ENCODE measurements at places on chromosomes 6 and 20.

DNA sequence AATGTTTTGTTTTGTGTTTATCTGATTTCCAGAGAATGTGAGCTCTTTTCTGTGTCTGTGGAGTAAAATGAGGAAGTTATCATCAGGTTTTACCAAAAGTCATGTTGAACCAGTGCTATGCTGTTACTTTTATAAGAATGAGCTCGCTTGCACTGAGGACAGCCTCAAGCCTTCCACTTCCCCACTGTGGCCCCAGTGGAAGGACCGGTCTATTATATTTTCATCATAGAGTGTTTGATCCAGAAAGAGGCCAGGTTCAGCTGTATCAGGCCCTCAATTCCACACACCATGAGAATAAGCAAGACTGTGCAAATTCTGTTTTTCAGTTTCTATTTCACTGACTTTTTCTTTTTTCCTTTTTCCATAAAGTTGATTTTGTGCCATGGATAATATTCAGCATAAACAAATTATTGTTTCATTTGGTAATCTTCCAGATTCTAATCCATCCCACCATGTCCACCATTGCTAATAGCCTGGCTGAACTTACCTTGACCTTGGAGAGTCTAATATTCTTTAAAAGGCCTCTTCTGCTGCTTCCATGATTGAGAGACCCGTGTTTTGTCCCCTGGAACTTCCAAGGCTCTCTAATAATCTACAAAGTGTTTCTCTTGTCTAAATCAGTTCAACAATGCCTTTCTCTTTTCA is 286.2 kb downstream of the THBS2 start:
- DNase-seq, result no peak

DNA sequence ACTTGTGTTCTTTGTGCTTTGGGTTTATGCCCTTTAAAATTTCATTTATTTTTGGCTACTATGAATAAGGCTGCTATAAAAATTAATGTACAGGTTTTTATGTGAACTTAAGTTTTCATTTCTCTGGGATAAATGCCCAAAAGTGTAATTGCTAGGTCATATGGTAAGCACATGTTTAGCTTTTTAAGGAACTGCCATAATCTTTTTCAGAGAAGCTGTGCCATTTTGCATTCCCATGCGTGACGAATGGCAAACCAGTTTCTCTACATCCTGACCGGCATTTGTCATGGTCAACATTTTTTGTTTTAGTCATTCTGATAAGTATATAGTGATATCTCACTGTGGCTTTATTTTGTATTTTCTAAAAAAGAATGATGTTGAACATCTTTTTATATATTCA is 236.0 kb upstream of the SGK1 start:
- no peak for DNase-seq

- DNase-seq, result no peak
Observed at GRCh38 chr6:103081876-103082630, 1688.5 kb downstream of the GRIK2 start.

DNA sequence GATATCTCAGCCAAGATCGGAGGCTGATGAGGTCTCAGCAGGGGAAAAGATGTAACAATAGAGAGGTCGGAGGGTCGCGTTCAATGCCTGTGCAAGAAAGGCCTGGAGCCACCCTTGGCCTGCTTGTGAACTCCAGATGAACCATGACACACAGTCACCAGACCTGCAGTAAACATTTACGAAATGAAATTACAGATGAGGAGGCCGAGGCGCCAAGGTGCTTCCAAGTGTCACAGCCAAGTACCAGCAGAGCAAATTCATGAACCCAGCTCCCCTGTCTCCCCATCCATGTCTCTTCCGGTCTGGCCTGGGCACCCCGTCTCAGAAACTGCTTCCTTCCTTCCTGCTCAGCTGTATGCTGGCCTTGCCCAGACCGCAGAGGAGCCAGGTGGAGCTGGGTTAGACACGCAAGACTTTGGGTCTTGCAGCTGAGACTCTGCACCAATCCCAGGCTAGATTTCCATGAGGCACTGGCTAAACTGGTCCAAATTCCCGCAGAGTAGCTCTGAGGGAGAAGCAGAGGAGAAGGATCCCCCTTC is 48.1 kb downstream of the CHMP4B start:
- DNase-seq, result no peak

GRCh38 chr6:70638468-70638867 is 29.2 kb upstream of the SMAP1 start:
- no peak for DNase-seq

DNA sequence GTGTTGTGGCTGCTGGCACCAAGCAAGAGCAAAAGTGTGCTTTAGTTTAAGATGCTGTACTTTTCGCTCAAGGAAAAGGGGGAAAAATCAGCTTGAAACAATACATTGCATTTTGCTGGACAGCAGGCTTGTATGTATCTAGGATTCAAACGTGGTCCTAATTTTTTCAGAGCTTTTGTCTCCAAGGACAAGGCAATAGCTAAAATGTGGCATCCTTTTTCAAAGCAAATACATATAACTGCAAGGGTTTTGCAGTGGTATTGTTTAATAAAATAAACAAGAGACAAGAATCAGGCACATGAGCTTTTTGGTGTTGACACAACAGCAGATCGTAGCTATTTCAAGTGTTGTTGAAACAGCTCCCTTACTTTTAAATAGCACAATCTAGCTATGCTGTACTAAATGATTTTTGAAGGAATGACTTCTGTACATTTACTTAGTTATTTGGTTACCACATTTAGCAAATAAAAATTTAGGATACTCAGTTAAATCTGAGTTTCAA is 137.0 kb upstream of the HEY2 start:
- DNase-seq, result no peak

GRCh38 chr20:51562332-51563173 is 20.0 kb upstream of the NFATC2 start:
- peak; percentile 26 for DNase-seq

DNA sequence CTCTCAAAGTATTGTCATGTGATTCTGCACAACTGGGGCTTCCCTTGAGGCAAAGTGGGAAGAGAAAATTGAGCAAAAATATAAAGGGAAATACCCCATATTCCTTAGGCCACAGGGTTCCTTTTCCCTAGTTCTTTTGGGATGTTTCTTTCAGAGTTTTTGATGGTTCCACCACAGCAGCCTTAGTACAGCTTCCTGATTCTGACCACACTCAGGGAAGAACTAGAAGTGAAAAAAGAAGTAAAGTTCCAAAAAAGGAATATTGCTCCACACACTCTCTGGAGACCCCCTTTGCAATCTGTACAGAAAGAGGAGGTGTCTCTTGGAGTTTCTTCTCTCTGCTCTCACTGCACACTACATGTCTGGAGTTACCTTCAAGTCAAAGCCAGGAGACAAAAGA is 27.9 kb upstream of the HLA-DQA2 start:
- no peak for DNase-seq

DNA sequence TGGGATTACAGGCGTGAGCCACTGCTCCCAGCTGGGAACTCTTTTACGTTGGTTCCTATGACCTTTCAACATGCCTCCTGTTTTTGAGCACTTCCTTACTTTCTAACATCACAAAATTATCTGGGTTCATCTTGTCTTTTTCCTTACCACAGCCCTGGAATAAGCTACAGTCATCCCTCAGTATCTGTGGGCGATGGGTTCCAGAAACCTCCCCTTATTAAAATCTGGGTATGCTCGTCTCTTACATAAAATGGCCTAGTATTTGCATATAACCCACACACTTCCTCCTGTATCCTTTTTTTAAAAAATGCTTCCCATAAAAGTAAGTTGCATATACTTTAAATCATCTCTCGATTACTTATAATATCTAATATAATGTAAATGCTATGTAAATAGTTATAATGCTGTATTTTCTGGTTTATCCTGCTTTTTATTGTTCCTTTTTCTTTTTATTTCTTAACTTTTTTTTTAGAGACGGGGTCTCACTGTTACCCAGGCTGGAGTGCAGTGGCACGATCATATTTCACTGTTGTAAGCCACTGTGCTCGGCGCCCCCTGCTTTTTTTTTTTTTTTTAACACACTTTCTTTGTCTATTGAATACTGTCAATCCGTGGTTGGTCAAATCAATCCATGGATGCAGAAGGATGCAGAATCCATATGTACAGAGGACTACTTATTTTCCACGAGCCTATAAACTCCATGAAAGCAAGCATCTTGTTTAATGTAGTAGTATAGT is 9.2 kb downstream of the RPF2 start:
- no peak for DNase-seq

DNA sequence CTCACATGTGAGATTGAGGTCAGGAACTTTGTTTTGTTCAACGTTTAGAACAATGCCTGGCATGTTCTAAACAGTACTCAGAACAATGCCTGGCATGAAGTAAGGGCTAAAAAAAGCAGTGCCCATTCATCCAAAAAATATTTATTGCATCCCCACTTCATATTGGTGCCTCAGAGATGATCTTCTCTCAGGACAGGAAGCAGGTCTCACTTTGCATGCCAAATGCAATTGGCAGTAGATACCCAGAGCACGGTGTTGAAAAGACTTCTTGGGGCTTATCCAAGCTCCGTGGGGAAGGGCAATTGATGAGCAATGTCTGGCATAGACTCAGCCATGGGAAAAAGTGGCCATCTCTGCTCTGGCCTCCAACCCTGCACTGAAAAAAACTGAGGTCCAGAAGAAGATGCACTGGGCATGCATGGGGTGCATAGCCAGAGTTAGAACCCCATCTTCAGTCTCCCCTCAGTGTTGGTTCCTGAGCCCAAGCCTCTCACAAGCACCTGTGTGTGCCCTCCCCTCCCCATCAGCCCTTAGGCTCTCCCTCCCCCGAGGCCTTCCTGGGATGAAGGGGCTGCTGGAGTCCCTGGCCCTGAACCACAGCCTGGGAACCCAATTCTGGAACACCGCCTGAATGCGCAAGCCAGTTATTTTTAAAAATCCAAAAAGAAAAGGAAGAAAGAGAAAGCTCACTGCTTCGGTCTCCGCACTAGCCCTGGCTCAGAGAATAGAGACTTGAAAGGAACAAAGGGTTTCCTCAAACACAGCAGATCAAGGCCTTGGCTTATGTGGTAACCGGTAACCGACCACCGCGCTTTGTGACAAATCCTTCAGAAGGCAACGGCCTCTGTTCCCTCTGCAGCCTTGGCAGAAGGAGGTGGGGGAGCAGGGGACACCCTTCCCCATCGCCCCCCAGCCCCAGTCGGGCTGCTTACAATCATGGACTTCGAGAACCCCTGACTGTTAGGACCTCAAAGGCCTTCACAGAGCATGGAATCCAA is 78.5 kb upstream of the SIRPA start:
- DNase-seq, result no peak

- no peak for DNase-seq
Observed at GRCh38 chr20:531608-532007, 12.0 kb downstream of the CSNK2A1 start.

DNA sequence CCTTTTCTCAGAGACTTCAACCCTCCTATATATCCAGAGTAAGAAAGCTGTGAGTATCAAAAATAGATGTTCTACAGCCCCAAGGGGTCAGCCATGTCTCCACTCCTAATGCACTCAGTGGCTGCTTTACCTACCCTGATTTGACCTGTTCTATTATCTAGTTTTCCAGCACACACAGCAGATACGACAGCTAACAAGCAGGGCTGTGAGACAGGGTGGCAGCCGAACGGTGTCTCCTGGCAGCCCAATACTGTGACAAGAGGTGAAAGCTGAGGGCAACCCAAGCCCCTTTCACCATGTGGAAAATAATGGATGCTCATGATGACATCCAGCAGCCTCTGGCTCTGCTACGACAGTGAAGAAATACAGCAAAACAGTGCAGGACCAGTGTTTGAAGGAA is 67.9 kb downstream of the KIF13A start:
- DNase-seq, result no peak

DNA sequence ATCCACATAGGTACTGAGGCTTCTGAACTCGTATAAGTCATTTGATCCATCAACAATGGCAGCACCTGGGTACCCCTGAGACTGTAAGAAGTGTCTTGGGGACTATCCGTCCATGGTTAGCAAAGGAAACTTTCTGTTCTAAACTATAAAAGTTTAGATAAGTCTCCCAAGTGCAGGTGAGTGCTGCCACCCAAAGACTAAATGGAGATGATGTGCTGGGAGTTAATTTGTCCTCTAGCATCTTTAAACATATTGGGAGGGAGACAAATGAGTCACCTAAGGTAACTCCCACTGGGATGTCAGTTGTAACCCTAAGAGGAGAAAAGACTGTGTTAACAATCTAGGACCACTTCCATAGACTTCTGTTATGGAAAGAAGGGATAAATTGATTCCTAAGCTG is 6.2 kb downstream of the BEND6 start:
- no peak for DNase-seq

GRCh38 chr6:68240726-68241125 is 394.4 kb upstream of the ADGRB3 start:
- DNase-seq, result no peak

DNA sequence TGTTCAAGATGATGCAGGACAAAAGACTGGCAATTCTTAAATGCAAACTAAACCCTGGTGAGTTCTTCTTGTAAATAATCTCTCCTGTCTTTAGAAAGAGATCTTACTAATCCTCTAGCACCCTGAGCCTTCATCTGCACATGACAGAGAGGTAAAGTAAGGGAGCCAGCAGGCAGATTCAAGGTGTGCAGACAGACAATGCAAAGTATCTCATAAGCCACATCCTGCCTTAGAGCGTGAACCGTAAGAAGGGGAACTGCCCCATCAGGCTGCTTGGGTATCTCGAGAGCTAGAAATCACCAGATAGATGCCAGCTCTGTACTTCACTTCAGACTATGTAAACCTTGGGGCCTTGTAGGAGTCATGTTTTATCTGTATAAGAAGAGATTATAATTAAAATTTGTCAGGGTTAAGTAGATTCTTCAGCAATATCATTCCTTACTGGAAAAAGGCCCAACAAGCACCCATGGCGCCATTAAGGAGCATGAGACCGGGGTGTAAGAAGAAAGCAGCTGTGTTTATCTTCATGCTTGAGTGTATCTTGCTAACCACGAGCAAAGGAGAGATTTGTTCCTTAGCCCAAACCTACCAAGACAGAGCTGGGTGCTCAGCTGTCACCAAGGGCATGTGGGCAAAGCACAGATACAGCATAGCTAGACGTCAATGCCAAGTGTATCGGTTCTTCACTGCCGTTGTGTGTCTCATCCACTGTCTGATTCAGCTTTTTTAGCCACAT is 24.4 kb downstream of the CNR1 start:
- no peak for DNase-seq

DNA sequence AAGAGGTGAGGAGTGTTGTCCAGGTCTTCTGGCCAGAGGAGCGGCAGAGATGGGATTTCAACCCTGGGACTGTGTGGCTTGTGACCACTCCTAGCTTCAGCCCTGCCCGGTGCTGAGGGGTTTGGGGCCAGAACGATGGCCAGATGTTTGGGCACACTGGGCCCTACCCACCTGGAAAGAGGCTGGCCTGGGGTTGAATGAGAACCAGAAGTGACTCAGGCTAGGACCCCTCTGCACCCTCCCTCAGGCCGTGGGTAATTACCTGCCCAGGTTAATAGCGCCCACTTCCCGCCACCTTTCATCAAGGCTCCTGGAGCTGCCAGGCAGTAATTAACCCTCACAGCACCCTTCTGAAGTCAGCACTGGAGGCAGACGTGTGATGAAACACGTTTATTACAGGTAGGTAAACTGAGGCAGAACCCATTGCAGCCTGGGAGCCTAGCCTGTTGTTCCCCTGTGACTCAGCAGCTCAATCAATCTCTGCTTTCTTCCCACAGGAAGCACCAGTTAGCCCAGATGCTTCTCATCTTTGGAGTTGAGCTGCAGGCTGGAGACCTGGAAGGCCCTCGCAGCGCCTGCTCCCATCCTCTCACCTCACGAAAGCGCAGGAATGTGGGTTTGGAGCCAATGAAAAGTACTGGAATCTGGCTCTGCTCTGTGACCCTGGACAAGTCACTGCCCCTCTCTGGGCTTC is 120.8 kb downstream of the CEBPB start:
- DNase-seq, result no peak

Data from activated naive CD4-positive, alpha-beta T cell treated with anti-CD3 and anti-CD28 coated beads, Interleukin-2, amount 50 U/mL, for 16 hours (primary cell).